Heart right ventricle (tissue), 16 donors: ENCODE measurements at places on chromosomes 6 and 20. TPM values are rescaled to one million over a fixed set of nuclear protein-coding genes. Genes with fewer than 3 reads are reported as not detected.

- DNase-seq: peak; percentile 35
Observed at GRCh38 chr6:45422503-45423110, 44.9 kb upstream of the SUPT3H start.

- no peak for DNase-seq
Observed at GRCh38 chr20:22568872-22569344, 15.5 kb downstream of the FOXA2 start.

DNA sequence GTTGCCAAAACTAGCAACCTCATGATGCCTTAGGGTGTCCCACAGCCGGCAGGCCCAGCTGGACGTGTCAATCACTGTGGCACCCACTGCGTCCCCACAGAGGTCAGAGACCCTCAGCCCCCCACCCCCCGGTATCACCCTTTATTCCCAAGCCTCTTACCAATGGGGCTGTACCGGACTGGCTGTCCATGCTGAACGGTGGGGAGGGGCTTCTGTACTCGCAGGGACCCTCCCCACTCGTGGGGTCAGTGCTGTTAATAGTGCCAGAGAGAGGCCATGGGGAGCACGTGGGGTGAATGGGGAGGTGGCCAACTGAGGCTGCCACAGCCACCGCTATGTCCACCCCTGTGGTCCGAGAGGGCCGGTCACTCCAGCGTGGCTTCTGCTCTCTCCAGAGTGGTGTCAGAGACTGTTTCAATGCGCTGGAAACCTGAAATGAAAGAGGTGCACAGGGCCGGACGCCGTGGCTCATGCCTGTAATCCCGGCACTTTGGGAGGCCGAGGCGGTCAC lies 68.6 kb downstream of the THBS2 start:
- no peak for DNase-seq

- DNase-seq: no peak
Observed at GRCh38 chr6:35311390-35312075, 13.9 kb downstream of the DEF6 start.

- no peak for DNase-seq
Observed at GRCh38 chr20:10157549-10157948, 61.1 kb upstream of the SNAP25 start.

DNA sequence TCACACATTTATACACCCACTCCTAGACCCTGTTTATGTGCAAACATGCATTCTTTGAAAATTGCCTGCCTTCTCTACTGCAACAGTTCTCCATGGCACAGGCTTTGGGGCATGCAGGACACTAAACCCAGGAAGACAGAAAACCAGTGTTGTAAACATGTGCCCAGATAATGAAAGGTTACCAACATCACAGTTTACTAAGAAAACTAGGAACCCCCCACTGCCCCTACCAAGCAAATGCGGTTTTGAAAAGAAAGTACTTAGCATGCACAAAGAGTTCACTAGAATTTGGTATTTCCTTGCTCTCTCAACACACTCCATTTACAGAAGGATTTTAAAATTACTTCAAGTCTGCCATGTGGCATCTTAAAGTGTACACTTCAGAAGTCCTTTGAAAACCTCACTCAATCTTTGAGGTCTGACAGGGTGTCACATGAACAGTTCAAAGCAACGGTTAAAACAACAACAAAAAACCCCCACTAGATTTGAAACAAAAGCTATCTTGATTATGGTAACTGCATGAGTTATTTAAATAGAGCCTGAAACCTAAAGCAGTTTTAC lies 245.0 kb downstream of the GMPR start:
- DNase-seq: no peak

DNA sequence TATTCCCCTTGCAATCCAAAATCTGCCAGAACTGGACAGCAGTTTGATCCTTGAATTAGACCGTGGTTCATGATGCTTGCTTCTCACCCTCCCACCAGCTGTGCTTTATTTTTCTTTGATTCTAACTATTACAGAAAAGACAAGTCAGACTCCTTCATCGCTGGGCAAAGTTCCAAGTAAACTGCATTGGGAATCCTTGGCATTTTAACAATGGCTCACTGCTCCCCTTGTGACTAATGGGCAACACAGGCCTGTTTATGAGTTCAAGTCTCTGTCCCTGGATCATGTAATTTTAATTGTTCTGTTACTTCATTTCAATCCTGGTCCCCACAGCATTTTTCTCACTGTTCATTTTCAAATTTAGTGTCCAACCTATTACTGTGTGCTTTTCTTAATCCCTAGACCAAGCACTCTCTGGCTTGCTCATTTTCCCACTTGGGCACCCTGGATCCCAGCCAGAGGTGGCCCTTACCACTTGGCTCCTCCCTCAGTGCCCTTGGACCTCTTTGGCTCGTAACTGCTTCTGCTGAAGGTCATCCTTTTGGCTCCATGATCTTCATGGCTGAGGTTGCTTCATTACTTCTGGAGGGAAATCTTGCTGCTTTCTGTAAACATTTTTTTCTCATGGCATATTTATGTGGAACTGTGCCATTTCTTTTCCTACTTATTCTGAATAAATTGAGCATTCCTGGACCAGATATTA lies 32.8 kb downstream of the PSMB9 start:
- peak; percentile 15 for DNase-seq

- no peak for DNase-seq
Observed at GRCh38 chr6:73285674-73286283, 22.8 kb upstream of the KHDC1 start.

DNA sequence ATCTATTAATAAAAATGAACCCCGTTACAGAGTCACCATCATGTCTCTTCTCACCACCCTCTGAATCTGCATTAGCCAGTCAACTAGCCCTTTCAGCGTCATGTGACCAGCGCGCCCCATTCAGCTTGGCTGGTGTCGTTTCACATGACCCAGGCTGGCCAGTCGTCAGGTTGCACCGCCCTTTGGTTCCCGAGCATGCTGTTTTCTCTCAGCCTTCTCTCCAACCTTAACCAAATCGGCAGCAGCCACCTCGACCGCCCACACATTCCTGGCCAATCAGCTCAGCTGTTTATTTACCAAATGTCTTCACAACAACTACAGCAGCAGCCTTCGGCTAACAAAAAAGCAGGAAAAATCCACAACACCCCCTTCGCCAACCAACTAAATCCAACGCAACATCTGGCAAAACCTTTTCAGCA lies 5.6 kb downstream of the SRSF3 start:
- DNase-seq: no peak

DNA sequence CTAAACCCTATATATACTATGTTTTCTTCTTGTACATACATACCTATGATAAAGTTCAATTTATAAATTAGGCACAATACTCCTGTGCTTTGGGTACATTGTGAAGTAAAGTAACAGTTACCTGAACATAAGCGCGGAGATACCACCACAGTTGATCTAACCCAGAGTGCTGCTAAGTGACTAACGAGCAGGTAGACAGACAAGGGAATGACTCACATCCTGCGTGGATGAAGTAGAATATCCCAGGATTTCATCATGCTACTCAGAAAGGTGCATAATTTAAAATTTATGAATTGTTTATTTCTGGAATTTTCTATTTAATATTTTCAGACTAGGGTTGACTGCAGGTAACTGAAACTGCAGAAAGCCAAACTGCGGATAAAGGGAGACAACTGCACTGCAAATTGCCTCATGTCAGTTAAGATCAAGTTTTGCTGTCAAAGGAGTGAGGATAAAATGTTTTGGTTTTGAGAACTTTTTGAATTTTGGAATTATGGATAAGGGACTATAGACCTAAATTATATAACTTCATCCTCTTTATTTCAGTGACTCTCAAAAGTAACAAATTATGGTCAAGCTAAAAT lies 14.4 kb downstream of the MKKS start:
- DNase-seq: no peak

Gene TFAP2C
- 0.08 TPM for total RNA-seq

GRCh38 chr6:84876723-84877514 lies 112.5 kb upstream of the TBX18 start:
- no peak for DNase-seq

DNA sequence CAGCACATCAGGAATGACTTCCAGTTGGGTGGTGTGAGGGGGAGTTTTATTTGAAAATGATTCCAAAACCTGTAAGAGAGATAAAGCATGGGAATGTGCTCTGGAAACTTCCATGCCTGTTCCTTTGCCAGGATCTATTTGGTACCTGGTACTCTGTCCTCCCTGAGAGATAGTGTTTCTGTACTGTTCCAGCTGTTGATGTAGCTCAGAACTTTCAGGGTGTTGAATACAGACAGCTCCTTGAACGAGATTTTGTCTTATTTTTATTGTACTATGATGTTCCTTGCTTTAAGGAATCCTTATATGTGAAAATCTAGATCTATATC lies 148.7 kb upstream of the RIPOR2 start:
- no peak for DNase-seq

DNA sequence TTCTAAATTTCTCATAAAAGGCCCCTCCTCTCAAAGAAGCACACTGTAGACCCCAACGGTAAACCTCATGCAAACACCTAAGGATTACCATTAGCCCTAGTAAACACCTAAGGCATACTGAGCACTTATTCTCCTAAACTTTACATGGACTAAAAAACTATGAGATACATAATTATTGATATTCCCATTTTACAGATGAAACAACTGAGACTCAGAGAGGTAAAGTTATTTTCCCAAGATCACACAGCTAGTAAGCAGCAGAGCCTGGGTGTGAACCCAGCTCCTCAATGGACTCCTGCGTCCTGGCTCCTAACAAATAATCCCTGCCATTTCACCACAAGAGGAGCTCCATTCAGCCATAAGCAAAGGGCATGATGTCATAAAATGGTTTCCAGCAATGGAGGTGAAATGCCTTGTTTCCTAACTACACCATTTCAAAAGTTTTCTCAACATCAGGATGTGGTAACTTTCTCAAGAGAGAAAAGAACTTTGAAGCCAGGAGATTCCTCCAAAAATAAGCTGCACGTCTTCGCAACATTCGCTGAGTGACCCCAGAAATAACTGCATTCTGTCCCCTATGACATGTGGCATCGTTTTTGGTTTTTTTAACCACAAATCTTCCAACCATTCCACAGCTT lies 4.1 kb downstream of the ATP9A start:
- no peak for DNase-seq

- peak; percentile 66 for DNase-seq
Observed at GRCh38 chr6:157667211-157668008, 155.6 kb upstream of the SNX9 start.

Gene KIF6
- total RNA-seq: 0.34 TPM

Gene CCDC170
- 0.77 TPM for total RNA-seq

Gene CGAS
- 4.1 TPM for total RNA-seq

DNA sequence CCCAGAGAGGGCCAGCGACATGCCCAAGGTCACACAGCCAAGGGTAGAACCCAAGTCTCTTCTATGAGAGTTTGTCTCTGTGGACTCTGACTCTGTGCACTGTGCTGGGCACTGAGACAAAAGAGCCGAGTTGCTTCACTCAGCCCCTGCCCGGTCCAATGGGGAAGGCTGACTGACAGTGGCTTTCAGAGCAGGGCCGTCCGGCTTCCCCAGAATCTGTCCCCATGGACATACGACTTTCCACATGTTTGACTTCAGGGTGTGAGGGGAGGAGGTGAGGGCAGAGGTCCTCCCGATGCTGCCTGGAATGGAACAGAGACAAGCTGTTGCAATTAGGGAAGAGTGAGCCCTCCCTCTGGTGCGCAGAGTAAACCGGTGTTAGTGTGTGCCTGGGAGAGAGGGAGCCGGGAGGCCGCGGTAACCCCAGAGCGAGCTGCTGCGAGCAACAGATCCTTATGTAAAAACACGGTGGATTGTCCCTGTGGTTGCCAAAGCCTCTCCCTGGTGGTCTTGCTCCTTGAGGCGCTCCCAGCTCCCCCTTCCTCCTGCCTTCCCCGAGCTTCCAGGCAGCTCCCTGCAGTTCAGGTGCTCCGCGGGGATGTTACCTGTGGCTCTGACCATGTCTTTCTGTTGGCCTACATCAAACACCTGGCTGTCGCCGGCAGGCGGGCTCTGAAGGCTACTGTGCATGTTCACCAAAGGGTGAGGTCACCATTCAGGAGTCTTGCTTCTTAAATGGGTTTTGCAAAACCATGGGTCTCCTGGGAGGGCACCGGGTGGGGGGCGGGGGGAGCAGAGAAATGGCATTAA lies 672 bp downstream of the SIRPA start:
- peak; percentile 29 for DNase-seq

GRCh38 chr6:17724341-17724740 lies 17.6 kb upstream of the NUP153 start:
- DNase-seq: no peak

GRCh38 chr20:62183426-62184142 lies 756 bp downstream of the MTG2 start:
- no peak for DNase-seq

Gene XKR7
- total RNA-seq: not detected

Gene NELFE
- 44.3 TPM for total RNA-seq

GRCh38 chr20:1827974-1828785 lies 67.0 kb upstream of the SIRPA start:
- DNase-seq: peak; percentile 60

Gene MYMX
- 0.47 TPM for total RNA-seq

- no peak for DNase-seq
Observed at GRCh38 chr6:109053336-109053735, 41.3 kb downstream of the SESN1 start.

DNA sequence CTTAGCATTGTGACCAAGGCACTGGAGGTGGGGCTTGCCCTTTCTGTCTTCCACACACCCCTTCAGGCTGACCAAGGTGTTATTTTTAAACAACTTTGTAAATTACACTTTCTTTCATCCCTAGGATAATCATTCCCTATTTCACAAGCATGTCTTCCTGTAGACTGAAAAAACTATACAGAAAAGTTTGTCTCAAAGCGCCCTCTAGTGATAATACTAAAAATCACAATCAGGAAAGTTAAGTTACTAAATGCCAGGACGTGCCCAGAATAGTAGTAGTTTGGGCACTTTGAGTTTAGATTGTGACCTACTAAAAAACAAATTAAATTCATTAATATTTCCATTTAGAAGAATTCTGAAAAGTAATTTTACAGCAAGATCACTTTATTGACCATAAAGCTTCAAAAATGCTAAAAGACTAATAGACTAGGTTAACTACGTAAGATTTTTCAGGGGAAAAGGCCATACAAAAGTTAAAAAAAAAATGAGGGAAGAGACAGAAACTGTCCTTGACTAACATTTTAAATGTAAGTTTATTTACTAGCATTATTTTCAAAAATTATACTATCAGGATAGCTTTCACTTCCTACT lies 123.3 kb upstream of the DUSP22 start:
- DNase-seq: no peak

Gene WFDC10A
- total RNA-seq: not detected

DNA sequence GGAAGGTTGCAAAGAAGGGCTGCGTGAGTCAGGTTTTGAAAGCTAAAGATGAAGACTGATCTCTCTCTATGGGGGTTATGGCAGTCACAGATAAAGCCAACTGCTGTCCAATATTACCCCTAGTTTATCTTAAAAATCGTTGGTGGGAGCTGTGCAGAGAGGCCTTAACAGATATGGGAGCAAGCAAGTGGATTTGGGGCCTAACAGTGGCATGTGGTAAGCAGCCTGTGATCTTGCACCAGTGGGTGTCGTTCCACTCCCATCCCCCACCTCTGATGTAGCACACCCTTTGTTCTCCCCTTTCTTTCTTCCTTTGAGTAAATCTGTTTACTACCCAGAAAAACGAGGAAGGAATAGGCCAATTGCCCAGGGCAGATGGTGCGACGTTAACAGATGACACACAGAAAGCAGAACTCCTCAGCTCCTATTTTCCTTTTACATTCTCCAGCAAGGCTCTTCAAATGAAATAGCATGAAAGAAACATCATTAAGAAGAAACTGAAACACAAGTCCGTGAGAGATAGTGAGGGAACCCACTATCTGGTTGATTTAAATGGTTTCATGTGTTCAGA lies 274.1 kb upstream of the CITED2 start:
- DNase-seq: no peak

GRCh38 chr6:19855536-19855935 lies 18.4 kb downstream of the ID4 start:
- DNase-seq: no peak

GRCh38 chr6:109793792-109794191 lies 102.7 kb downstream of the FIG4 start:
- peak; percentile 47 for DNase-seq

Gene KCNK5
- total RNA-seq: 0.26 TPM

- DNase-seq: peak; percentile 68
Observed at GRCh38 chr20:36145877-36146707, 8.4 kb upstream of the EPB41L1 start.
